Cardiac ventricle fibroblast (primary cell): ENCODE measurements at places on chromosomes 16 and 17. TPM values are rescaled to one million over a fixed set of nuclear protein-coding genes. Genes with fewer than 3 reads are reported as not detected.

Gene MT1B
- total RNA-seq, result not detected in 2 replicates

Gene KRT16
- total RNA-seq, result not detected in 2 replicates

Gene ALOX15
- total RNA-seq, result 0.06 TPM in 1 of 2 replicates, not detected in the other

Gene ASB16
- total RNA-seq, result not detected in 2 replicates

Gene USH1G
- not detected in 2 replicates for total RNA-seq

Gene TLCD2
- total RNA-seq, result 2.3 and 3.6 TPM in 2 replicates

Gene TBC1D3
- total RNA-seq, result not detected in 2 replicates

Gene PLLP
- total RNA-seq, result 0.20 and 0.37 TPM in 2 replicates

Gene BCL7C
- 29.7 and 36.9 TPM in 2 replicates for total RNA-seq

Gene ZNF469
- total RNA-seq, result 6.3 and 7.1 TPM in 2 replicates

Gene LAT
- 0.56 and 0.93 TPM in 2 replicates for total RNA-seq

Gene SLC13A5
- not detected in 2 replicates for total RNA-seq

Gene PTX4
- total RNA-seq, result 0.37 TPM in 1 of 2 replicates, not detected in the other

Gene CMTM2
- total RNA-seq, result not detected in 2 replicates

Gene SPEM2
- not detected in 2 replicates for total RNA-seq

Gene CD300LB
- total RNA-seq, result not detected in 2 replicates

Gene TOB1
- 7.8 and 14.3 TPM in 2 replicates for total RNA-seq

Gene WNK4
- 1.4 and 1.5 TPM in 2 replicates for total RNA-seq

Gene C1QL1
- total RNA-seq, result 0.31 TPM in 1 of 2 replicates, not detected in the other

Gene SLC7A6
- total RNA-seq, result 5.3 and 13.6 TPM in 2 replicates

Gene PTGES3L
- total RNA-seq, result not detected in 2 replicates

Gene TP53TG3
- total RNA-seq, result not detected in 2 replicates

Gene DVL2
- 31.5 and 44.1 TPM in 2 replicates for total RNA-seq

Gene FAM117A
- total RNA-seq, result 5.5 and 7.0 TPM in 2 replicates

Gene ADAP2
- 0.98 TPM in 1 of 2 replicates, not detected in the other for total RNA-seq

Gene LHX1
- total RNA-seq, result not detected in 2 replicates

Gene KRT9
- total RNA-seq, result not detected in 2 replicates

Gene HS3ST3A1
- total RNA-seq, result 2.1 and 2.5 TPM in 2 replicates

Gene GRIN2C
- under 0.01 TPM in 1 of 2 replicates, not detected in the other for total RNA-seq

Gene KRT15
- 0.59 TPM in 1 of 2 replicates, not detected in the other for total RNA-seq

Gene PERCC1
- not detected in 2 replicates for total RNA-seq

Gene SCGB1C2
- not detected in 2 replicates for total RNA-seq

Gene KIFC3
- 5.6 and 8.4 TPM in 2 replicates for total RNA-seq

Gene HSPB9
- total RNA-seq, result not detected in 2 replicates

Gene ZMYND15
- 0.44 and 1.4 TPM in 2 replicates for total RNA-seq

Gene DUS2
- total RNA-seq, result 4.6 and 4.9 TPM in 2 replicates

Gene ESRP2
- total RNA-seq, result not detected in 2 replicates

Gene CARD14
- 0.15 TPM in 1 of 2 replicates, not detected in the other for total RNA-seq

Gene IGFBP4
- total RNA-seq, result 1,674 and 1,743 TPM in 2 replicates

Gene KRTAP9-2
- total RNA-seq, result not detected in 2 replicates

Gene ELMO3
- total RNA-seq, result 0.06 and 0.83 TPM in 2 replicates

Gene HLF
- 0.44 and 2.6 TPM in 2 replicates for total RNA-seq

Gene NHLRC4
- 3.5 and 4.4 TPM in 2 replicates for total RNA-seq

Gene IRX5
- 1.0 and 1.1 TPM in 2 replicates for total RNA-seq

Gene TNP2
- not detected in 2 replicates for total RNA-seq

Gene HBQ1
- total RNA-seq, result 4.1 TPM in 1 of 2 replicates, not detected in the other

Gene SECTM1
- 8.6 and 12.6 TPM in 2 replicates for total RNA-seq

Gene MYL4
- total RNA-seq, result 0.37 TPM in 1 of 2 replicates, not detected in the other

Gene ABCC11
- total RNA-seq, result 2.6 TPM in 1 of 2 replicates, not detected in the other

Gene SLC38A8
- total RNA-seq, result not detected in 2 replicates

Gene GRB2
- 51.5 and 100 TPM in 2 replicates for total RNA-seq

Gene ADGRG3
- total RNA-seq, result not detected in 2 replicates

Gene CTF1
- total RNA-seq, result 2.0 and 3.6 TPM in 2 replicates

Gene C17orf113
- total RNA-seq, result 0.19 TPM in 1 of 2 replicates, not detected in the other

Gene GJC1
- total RNA-seq, result 1.4 and 2.7 TPM in 2 replicates

Gene ALOX15B
- total RNA-seq, result 0.50 and 0.83 TPM in 2 replicates

Gene EVI2A
- total RNA-seq, result 7.6 and 7.8 TPM in 2 replicates

Gene IFI35
- 33.2 and 40.8 TPM in 2 replicates for total RNA-seq
